NCI-H1930 (cell line): ENCODE measurements at places on chromosomes 13 and 19.
A peak's percentile ranks its signal among the peaks of the same experiment; 100 is the strongest.

DNA sequence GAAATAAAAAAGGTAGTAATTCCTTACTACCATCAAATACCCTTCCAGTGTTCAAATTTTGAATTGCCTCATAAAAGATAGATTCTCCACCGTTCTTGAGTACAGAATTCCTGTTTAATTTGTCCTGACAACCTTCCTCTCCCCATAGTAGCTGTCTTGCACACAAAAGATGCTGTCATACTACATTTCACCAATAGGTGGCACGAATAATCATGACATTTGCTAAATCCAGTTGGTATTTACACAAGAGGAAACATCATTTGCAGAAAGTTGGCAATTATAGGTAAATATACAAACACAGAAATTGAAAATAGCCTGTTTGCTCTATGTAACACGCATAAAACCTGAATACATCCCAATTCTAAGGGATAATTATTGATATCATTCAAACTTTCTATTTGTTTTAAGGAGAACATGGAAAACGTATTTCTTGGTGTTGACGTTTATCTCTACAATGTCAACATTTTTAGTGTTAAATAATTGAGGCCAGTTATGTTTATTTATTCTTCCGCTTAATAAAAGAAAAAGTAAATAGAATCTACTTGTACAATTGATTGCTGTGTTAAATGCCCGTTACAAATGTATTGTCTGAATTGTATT lies 58.3 kb upstream of the CLDN10 start:
- DNase-seq = peak; percentile 51

DNA sequence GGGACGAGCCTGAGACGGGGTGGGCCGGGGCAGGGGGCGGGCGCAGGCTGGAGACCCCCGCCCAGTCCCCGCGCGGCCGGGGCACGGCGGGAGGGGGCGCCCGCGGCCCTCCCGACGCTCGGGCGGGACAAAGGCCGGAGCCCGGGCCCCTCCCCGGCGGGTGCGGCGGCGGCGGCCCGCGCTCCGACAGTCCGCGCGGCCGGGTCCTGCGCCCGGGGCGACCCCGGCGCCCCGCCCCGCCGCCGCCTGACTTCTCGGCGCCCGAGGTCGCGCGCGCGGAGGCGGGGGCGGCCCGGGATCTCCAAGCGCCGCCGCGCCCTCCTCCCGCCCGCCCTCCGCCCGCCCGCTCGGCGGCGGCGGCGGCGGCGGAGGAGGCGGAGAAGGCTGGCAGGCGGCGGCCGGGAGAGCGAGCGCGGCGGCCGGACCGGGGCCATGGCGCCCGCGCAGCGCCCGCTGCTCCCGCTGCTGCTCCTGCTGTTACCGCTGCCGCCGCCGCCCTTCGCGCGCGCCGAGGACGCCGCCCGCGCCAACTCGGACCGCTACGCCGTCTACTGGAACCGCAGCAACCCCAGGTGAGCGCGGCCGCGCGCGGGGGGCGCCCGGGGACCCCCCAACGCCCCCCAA lies at the start of gene EFNA2:
Gene EFNA2 (plus strand): TSS at position 137 of the 624 bp plus-strand sequence. CDS start 296 bp downstream, at position 433.
- DNase-seq = no peak

DNA sequence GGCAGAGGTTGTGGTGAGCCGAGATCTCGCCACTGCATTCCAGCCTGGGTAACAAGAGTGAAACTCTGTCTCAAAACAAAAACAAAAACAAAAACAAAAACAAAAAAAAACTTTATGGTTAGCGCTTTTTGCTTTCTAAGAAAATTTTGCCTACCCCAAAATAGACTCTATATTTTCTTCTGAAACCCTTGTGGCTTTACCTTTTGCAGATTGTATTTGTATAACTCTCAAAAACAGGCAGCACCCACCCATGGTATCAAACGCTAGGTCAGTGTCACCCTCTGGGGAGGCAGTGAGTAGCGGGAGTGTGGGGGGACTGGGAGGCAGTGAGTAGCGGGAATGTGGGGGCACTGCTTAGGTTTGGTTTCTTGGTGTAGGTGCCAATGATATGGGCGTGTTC lies 7.5 kb upstream of the SLC39A3 start:
- no peak for DNase-seq

GRCh38 chr13:26679411-26680122 lies 81.0 kb downstream of the GPR12 start:
- DNase-seq = no peak

- no peak for DNase-seq
These were observed 59.9 kb upstream of the DOCK9 start for GRCh38 chr13:99037756-99038155.

GRCh38 chr13:98416408-98416807 lies 160.5 kb downstream of the STK24 start:
- DNase-seq = no peak

- DNase-seq = no peak
These were observed 3.6 kb downstream of the CDC42EP5 start for GRCh38 chr19:54469496-54469934.

GRCh38 chr19:8512115-8512967 lies 1.6 kb downstream of the ZNF414 start:
- DNase-seq = no peak

DNA sequence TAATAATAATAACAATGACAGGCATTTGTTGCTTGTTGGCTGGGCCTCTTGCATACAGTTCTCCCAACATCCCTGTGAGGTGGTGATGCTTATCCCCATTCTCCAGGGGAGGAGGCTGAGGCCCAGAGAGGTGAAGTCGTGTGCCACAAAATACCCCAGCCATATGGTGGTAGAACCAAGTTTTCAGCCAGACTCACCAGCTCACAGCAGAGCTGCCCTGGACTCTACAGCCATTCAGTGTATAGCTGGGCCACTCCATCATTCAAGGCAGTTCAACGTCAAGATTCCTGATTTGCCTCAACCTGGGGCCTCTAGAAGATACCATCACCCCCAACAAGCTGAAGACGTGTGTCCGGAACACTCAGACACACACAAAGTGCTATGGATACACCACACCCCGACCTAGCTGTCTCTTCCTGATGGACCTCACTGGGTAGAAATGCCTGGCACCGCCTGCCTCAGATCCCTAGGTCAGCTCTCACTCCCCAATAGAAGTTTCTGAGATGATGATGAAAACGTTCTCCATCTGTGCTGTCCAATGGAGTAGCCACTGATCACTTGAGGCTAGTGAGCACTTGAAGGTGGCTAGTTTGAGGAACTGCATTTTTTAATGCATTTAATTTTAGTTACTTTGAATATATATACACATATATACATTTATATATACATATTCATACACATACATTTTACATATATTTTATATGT lies 4.3 kb upstream of the CEACAM19 start:
- DNase-seq = no peak

GRCh38 chr19:3899531-3900294 lies 19.2 kb downstream of the ATCAY start:
- DNase-seq = no peak

- DNase-seq = no peak
These were observed 120.1 kb downstream of the RGCC start for GRCh38 chr13:41577436-41577835.

GRCh38 chr19:1082165-1082927 lies 12.8 kb downstream of the POLR2E start:
- DNase-seq = no peak

DNA sequence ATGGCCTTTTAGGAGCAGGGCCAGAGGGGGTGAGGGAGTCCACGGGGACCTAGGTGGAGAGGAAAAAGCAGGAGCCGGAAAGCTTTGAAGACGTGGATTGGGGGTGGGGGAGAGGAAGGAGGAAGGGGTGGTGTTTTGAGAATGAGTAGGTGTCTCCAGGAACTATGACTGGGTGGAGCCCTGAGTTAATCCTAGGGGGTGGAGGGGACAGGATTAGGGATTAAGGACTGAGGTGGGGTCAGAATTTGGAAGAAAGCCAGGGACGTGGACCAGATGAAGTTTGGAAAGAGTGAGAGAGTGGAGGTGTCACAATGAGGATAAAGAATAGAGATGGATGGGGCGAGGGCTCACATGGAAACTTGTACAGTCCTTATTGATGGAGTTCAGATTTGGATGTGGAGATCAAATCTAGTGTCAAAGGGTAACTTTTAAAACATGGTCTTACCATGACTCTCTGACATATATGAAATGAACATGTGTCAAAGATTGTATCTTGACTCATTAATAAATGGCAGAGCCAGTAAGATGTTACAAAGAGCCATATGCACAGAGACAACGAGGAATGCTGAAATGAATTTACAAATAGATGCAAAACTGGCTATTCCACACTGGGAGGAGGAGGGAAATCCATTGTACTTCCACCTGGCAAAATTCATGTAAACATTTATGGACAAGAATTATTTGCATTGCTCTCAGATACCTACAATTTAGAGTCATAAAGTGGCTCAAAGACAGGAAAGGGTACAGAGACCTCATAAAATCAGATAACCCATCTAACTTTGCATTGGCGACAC lies 1.7 kb upstream of the KLK13 start:
- DNase-seq = no peak

- no peak for DNase-seq
These were observed 46.5 kb downstream of the TNFSF13B start for GRCh38 chr13:108315991-108316390.

DNA sequence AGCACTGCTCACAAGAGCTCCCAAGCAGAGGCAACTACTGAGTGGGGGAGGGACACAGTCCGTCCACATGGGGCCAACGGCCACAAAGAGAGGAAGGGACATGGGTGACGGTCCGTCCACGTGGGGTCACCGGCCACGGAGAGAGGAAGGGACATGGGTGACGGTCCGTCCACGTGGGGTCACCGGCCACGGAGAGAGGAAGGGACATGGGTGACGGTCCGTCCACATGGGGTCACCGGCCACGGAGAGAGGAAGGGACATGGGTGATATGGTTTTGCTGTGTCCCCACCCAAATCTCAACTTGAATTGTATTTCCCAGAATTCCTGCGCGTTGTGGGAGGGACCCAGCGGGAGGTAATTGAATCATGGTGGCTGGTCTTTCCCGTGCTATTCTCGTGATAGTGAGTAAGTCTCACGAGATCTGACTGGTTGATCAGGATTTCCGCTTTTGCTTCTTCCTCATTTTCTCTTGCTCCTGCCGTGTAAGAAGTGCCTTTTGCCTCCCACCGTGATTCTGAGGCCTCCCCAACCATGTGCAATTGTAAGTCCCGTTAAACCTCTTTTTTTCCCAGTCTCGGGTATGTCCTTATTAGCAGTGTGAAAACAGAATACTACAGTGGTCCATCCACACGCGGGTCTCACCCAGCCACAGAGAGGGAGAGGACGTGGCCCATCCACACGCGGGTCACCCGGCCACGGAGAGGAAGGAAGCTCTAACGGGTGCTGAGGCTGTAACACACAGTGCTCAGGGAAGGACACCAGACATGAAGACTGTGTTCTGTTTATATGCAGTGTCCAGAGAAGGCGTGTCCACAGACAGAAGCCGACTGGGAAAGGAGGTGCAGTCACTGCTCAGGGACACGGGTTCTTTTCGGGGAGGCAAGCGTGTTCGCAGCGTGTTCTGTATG lies 48.5 kb downstream of the GAS6 start:
- peak; percentile 44 for DNase-seq

DNA sequence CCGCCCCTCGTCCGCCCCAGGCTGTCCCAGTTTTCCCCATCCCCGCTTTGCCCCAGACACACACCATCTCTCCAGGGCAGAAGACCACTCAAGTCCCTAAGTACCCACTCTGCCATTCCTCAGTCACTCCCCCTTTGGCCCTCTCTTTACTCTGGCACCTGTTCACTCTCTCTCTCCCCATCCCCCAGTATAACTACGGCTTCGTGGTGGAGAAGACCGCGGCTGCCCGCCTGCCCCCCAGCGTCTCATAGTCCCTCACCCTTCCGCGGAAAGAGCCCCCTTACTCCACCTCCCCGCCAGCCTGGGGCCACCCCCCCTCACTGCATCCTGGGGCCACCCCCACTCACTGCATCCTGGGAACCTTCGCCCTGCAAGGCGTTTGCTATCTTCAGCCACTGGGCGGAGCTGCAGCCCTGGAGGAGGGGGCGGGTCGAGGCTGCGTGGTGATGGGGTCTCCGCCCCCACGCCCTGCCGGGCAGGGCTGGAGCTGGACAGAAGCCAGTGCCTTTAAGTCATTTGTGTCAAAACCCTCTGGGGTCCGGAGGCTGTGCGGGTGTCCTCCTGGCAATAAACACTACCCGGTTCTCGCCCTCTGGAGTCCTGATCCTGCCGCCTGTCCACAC lies 5.0 kb downstream of the MVB12A start:
- peak; percentile 64 for DNase-seq

- DNase-seq = no peak
These were observed 10.7 kb upstream of the EVI5L start for GRCh38 chr19:7819337-7819736.

DNA sequence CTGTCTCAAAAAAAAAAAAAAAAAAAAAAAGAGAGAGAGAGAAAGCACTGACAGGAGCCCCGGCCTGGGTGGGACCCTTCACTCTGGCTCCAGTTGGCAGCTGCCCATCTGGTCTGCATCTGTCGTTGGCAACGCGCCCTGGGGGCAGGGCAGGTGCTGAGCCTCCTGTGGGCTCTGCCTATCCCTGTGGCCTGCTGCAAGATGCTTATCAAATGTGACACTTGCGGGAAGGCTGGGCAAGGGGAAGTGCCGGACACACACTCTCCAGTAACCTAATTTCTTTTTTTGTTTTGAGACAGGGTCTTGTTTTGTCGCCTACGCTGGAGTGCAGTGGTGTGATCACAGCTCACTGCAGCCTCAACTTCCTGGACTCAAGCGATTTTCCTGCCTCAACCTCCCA lies 10.7 kb upstream of the KPTN start:
- DNase-seq = no peak

DNA sequence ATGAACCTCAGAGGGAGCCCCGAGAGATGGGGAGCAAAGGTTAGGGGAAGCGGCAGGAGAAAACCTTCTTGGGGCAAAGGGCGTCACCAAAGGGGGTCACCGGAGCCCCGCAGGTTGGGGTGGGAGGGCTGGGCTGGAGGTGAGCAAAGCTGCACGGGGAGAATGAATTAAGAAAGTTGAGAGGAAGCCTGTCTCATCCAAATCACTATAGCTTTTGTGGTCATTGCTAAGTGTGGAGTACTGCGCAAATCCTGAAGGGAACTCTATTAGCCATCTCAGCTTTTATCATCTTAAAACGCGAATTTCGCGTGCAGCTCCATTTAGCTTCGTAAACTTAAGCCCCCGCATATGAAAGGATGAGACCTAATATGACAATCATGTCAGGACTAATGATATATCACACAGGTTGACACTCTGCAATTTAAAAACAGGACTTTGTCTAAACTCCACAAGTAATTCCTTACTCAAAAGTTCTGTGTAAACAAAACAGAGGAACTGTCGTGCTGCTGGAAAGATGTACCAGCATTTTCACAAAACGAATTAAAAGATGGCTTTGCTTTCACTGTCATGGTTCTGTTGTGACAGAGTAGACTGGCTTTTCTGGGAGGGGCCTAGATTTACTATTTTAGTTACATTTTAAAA lies 631 bp downstream of the LACC1 start:
- DNase-seq = no peak

DNA sequence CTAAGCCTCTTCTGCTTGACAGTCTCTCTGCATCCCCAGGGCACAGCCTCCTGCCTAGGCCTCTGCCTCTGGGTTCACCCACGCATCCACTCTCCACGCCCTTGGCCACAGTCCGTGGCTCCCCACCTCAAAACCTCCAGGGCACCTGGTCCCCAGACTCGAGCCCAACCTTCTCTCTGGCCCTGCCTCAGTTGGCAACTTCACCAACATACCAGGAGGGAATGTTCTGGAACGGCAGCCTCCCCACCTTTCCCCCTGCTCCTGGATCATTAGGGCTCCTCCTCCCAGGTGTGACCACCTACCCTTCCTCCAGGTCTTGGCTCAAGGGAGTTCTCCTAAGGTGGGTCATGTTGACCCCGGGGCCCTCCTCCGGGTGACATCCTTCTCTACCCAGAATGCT lies 69.1 kb downstream of the SOX1 start:
- no peak for DNase-seq
